Stomach (tissue), 19 donors: ENCODE measurements at places on chromosomes 2 and 18. TPM values are rescaled to one million over a fixed set of nuclear protein-coding genes. Genes with fewer than 3 reads are reported as not detected.
A peak's percentile ranks its signal among the peaks of the same experiment; 100 is the strongest.

The CNTNAP5 gene
- 1.3 TPM for total RNA-seq

DNA sequence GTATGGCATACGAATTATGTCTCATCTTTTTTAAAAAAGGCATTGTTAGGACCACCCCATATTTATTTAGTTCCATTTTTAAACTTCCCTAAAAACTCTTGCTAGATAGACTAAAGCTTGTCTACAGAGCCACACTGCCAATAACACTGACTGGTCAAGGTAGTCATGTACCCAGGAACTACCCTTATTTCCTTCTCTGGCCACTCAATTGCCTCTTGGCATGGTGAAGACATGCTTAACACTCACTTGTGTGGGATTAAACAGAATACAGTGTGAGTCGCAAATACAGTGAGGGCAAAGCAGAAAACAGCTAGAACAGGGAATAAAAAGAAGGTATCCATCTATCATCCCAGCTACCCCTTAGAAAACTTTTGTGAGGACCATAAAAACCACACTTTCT is 57.4 kb downstream of the KCNG3 start:
- H3K27ac ChIP-seq: no peak overlapping the region
- no peak overlapping the region for H3K4me3 ChIP-seq
- H3K4me1 ChIP-seq: no peaks in the 10 kb centered on the region

The MAP3K19 gene
- total RNA-seq: not detected

The GAREM1 gene
- 56.6 TPM for total RNA-seq

DNA sequence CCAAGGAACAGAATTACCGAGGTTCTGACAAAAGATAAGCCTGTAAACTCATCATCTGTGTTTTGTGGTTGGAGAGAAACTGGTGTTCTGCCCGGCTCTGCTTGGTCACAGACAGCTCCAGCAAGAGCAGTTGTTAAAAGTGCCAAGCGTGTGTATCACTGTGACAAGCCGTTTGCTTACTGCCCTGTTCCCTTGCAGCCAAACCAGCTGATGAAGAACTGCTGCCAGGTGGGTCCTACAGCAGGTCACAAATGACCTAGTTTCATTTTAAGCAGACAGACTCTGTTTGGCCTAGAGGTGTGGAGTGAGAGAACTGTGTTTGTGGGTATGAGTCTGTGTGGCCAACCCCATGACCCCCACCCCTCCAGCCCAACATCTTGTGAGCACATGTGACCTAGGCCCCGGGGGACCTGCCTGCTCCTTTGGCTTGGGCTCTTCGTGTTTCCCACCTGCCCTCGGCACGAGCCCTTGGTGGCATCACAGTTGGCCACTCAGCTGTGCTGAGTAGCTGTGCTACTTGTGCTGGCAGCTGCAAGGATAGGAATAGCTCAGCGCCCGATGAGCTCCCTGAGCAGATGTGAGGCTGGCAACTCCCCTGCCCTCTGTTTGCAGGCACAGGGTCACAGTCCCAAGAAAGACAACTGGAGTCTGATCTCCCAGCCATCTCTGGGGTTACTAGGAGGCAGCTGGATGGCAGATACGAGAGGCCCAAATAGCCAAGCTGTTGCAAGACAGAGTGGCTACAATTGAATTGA is 9.7 kb downstream of the OXER1 start:
- H3K36me3 ChIP-seq: peaks cover 20% of the 10 kb centered on the region
- no peak overlapping the region for H3K27ac ChIP-seq
- DNase-seq: peak; percentile 41
- H3K27me3 ChIP-seq: no peaks in the 10 kb centered on the region

The XDH gene
- total RNA-seq: 3.6 TPM

GRCh38 chr2:12718015-12718671 is 1.4 kb downstream of the TRIB2 start:
- H3K27me3 ChIP-seq: peaks cover 14% of the 10 kb centered on the region
- peak; percentile 71 for DNase-seq
- H3K4me3 ChIP-seq: peak overlapping the region; percentile 75
- H3K4me1 ChIP-seq: peaks cover 38% of the 10 kb centered on the region
- peaks cover under 1% of the 10 kb centered on the region for H3K36me3 ChIP-seq

GRCh38 chr18:2411381-2411960 is 159.8 kb downstream of the METTL4 start:
- H3K27me3 ChIP-seq: no peaks in the 10 kb centered on the region
- H3K4me3 ChIP-seq: no peak overlapping the region
- DNase-seq: no peak
- no peaks in the 10 kb centered on the region for H3K36me3 ChIP-seq
- H3K4me1 ChIP-seq: no peaks in the 10 kb centered on the region
- no peak overlapping the region for H3K27ac ChIP-seq

DNA sequence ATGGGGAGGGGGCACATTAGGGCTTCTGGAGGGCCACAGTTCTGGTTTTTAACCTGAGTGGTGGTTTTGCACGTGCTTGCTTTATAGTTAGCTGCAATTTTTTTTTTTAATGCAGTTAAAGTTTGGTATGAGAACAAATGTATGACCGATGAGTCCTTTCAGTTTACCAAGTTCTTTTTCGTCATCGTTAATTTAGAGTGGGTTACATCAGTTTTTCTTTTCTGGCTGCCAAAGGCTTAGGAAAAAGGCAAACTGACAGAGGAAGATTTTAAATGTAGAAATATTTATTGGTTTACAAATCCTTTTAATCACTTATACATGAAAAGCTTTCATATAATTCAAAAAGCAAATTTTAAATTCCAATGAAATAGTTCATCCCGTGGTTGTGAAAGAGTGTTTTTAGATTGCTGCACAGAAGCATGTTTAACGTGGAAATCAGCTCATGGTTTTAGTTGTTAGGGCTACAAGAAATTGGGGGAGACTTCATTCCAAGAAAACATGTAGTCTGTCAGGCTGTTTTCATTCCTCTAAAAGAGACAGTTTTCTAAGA is 82.9 kb downstream of the MSH2 start:
- no peak for DNase-seq
- H3K4me3 ChIP-seq: no peak overlapping the region
- H3K36me3 ChIP-seq: peaks cover 36% of the 10 kb centered on the region
- no peak overlapping the region for H3K27ac ChIP-seq
- H3K27me3 ChIP-seq: no peaks in the 10 kb centered on the region

The NPPC gene
- not detected for total RNA-seq

DNA sequence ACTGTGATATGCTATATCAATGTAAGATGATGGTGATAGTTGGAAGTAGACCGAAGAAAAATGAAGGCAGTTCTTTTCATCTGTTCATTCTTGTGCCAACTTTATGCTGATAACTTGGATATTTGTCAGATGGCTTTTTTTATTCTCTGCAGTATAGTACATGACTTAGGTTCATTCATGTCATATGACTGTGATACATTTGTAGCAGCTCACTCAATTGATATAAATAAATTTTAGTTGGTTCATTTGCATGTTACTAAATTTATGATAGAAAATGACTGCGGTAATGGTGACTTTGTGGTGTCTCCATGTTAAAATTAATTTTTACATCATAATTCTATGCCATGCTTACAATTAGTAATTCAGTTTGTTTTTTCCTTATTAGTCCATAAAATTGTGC is 7.1 kb downstream of the UBXN2A start:
- no peaks in the 10 kb centered on the region for H3K27me3 ChIP-seq
- peaks cover 7% of the 10 kb centered on the region for H3K4me1 ChIP-seq
- DNase-seq: no peak
- H3K4me3 ChIP-seq: no peak overlapping the region
- H3K27ac ChIP-seq: no peak overlapping the region

DNA sequence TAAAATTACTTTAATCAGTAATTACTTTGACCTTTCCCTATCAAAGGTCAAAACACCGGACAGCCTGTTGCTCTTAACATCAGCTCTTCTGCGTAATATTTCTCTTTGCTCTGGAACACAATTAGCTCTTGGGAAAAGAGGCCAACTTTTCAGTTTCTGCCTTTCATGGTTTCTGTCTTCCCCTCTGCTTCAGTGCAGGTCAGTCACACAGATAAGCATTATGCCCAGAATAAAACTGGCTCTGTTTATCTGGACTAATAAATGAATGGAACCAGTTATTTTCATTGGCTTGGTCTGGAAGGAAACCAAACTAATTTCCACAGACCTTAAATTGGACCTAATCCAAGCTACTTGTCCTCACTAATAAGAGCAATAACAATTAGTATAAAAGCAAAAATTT is 26.2 kb upstream of the GALNT3 start:
- no peak overlapping the region for H3K4me3 ChIP-seq
- DNase-seq: peak; percentile 14
- no peak overlapping the region for H3K27ac ChIP-seq
- no peaks in the 10 kb centered on the region for H3K36me3 ChIP-seq
- no peaks in the 10 kb centered on the region for H3K27me3 ChIP-seq
